Activated CD4-positive, alpha-beta T cell treated with anti-CD3 and anti-CD28 coated beads, Interleukin-2, amount 50 U/mL, for 16 hours (primary cell): ENCODE measurements at places on chromosomes 12 and 14.
A peak's percentile ranks its signal among the peaks of the same experiment; 100 is the strongest.

- no peak for DNase-seq
Measured at GRCh38 chr12:122827258-122827657, 8.0 kb upstream of the HIP1R start.

DNA sequence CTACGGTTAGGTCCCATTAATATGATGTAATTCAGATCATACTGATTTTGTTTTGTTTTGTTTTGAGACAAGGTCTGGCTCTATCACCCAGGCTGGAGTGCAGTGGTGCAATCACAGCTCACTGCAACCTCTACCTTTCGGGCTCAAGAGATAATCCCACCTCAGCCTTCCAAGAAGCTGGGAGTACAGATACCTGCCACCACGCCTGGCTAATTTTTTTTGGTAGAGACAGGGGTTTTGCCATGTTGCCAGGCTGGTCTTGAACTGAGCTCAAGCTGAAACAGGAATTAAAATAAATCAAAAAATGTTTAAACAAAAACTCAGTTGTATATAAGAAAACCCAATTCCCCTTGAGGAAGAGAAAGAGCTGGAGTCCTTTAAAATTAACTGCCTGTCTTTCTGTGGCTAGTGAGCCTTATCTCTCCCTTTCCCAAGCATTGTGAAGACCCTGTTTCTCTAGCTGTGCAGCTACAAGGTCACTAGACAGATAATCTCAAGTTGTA is 17.7 kb upstream of the ANAPC7 start:
- DNase-seq = no peak

- DNase-seq = peak; percentile 48
Measured at GRCh38 chr14:21965042-21965441, 291.4 kb upstream of the OR4E1 start.

GRCh38 chr12:107317751-107318555 is 224.6 kb upstream of the CRY1 start:
- DNase-seq = peak; percentile 75

GRCh38 chr12:48021485-48022179 is 17.4 kb upstream of the COL2A1 start:
- DNase-seq = no peak

GRCh38 chr14:100708425-100709288 is 18.0 kb upstream of the DLK1 start:
- no peak for DNase-seq

- DNase-seq = no peak
Measured at GRCh38 chr14:70879448-70879847, 27.8 kb upstream of the PCNX1 start.

- no peak for DNase-seq
Measured at GRCh38 chr12:56154246-56154771, 1.9 kb downstream of the MYL6B start.

DNA sequence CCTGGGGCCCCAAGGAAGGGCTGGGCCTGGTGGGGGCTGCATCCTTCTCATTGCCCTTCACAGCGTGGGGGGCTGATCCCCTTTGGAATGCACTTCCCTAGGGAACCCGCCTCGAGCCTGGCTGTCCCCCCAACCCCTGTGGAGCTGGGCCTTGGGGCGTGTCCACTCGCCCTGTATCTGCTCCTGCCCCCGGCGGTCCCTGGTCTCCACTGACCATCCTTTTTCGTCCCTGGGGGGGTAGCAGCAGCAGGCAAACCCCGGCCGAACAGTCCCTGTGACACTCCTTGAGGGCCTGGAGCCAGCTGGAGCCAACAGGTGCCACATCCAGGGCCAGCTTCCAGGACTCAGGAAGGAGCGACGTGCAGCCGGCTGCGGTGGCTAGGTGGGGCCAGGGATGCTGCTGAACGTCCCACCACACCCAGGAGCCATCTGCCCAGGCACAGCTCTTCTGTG is 9.4 kb upstream of the GPR132 start:
- DNase-seq = no peak

DNA sequence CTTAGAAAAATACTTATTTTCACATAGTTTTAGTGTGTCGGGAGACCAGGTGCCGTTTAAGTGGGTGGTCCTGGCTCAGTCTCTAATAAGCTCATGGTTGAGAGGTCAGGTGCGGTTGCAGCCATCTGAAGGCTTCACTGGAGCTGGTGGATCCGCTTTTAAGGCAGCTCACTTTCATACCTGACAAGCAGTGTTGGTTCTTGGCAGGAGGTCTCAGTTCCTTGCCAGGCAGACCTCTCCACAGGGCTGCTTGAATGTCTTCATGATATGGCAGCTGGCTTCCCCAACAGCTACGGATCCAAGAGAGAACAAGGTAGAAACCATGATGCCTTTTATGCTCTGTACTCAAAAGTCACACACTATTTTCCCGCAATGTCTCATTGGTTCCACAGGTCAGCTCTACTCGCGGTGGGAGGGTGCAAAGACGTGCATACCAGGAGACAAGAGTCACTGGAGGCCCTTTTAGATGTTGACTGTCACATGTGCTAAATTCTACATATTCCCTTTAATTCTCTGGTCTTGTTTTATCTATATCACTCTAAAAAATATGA is 8.0 kb upstream of the ZDHHC17 start:
- no peak for DNase-seq

GRCh38 chr14:60710494-60710893 is 13.7 kb downstream of the SIX4 start:
- no peak for DNase-seq

- DNase-seq = no peak
Measured at GRCh38 chr12:79935624-79936345, 888 bp upstream of the PPP1R12A start.

GRCh38 chr14:30410986-30411385 is 148.0 kb upstream of the G2E3 start:
- no peak for DNase-seq

DNA sequence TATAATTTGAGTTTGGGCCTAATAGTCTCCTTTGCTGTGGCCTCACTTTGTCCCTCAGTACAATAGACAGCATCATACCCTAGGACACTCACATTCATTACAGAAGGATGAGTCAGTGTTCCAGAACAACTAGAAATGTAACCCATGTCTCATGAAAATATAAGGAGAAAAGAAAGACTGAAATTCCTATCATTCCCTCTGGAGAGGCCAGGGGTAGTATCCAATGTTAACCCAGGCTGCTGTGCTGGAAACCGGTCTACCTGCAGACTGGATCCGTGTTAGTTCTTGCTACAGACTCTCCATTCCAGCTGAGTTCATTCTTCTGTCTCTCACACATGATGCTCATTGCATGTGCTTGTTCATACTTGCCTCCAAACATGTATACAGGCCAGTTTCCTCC is 75.8 kb upstream of the HOXC13 start:
- DNase-seq = no peak

DNA sequence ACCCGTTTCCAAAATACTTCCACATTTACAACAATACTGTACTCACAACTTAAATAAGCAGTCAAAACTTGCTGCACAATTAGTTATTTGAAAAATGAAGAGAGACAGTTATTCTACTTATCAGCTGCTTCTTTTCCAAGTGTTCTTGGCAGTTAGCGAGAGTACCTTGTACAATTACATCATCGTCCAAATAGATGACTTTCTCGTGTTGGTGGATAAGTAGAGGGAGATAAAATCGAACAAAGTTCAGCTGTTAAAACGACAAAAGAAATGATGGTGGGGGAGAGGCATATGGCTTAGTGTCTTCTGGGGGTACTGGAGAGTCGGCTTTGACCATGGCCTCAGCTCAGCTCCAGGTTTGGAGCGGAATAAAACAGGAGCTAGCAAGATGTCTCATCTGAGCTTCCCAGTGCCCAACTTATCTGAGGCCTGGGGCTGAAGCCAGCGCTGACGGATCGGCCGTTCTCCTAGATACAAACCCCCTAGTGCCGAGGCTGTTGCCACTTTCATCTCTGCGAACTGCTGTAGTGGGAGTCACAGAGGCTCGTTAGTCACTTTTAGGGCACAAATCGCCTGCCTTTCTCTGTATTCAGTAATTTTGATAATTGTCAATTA is 31.7 kb downstream of the TDG start:
- DNase-seq = no peak

GRCh38 chr12:130608132-130608531 is 108.0 kb downstream of the RIMBP2 start:
- DNase-seq = no peak

DNA sequence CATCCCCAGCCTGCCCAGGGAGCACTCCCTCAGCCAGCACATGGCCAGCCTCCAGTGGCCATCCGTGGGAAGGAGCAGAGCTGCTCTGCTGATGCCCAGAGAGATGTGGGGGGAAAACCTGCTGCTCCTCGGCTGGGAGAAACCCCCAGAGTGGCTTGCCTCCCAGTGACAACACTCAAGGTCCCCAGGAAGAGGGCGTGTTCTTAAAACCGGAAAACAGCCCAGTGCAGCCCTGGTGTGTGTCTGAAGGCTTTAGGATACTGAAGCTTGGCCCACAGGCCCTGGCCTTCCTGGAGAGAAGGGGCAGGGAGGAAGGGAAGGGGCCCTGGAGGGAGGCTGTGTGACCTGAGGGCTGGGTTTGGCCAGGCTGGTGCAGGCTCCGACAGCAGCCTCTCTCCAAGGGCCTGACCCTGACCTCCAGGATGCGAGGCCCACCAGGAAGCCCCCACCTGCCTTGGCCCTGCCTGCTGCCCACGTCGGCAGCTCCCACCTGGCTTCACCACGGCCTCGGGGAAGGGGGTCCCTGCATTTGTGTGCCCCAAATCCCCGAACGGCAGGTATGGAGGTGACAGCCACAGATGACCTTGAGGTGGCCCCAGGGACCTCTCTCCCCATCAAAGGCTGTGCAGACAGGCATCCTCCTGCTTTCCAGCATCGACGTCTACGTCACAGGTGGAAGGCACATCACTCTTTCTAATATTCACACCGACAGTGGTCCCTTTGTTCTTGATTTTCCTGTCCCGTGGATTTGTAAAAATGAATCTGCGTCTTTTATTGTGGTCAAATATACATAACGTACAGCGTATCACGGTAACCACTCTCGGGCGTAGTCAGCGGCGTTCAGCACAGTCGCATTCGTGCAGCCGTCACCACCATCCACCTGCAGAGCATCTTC is 190.0 kb upstream of the C14orf180 start:
- DNase-seq = peak; percentile 6

- DNase-seq = no peak
Measured at GRCh38 chr14:52020161-52020714, 30.9 kb downstream of the RTRAF start.

GRCh38 chr14:37253905-37254304 is 56.2 kb downstream of the MIPOL1 start:
- DNase-seq = no peak

DNA sequence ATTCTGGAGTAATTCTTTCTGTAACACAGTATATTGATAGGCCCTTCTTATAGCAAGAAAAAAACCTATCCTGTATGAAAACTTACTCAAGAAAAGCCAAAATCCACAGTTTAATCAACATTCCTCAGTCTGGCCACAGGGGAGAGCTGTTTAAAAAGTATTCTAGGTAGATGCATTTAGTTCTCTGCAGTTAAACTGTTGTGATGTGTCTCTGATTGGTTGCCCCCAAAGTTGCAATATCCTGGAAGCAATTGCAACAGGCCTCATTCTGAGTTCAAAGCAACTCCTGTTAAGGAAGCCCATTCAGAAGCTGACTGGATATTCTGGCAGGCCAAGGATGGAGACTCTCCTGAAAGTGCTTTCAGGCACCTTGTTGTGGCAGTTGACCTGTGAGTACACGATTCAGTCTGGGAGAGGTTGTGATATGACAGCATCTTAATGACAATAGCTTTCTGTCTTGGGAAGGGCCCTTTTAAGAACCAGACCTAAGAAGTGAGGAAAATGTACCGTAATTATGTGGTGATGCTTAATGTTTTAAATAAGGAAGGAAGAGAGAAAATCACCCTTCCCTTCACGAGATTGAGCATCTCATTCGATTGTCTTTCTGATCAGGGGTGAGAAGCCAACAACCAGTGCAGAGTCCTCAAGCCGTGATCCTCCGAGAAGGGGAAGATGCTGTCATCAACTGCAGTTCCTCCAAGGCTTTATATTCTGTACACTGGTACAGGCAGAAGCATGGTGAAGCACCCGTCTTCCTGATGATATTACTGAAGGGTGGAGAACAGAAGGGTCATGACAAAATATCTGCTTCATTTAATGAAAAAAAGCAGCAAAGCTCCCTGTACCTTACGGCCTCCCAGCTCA is 420.7 kb downstream of the DAD1 start:
- peak; percentile 39 for DNase-seq

- no peak for DNase-seq
Measured at GRCh38 chr12:26179826-26180225, 15.5 kb upstream of the SSPN start.

GRCh38 chr12:65934480-65935115 is 110.3 kb downstream of the HMGA2 start:
- DNase-seq = no peak

DNA sequence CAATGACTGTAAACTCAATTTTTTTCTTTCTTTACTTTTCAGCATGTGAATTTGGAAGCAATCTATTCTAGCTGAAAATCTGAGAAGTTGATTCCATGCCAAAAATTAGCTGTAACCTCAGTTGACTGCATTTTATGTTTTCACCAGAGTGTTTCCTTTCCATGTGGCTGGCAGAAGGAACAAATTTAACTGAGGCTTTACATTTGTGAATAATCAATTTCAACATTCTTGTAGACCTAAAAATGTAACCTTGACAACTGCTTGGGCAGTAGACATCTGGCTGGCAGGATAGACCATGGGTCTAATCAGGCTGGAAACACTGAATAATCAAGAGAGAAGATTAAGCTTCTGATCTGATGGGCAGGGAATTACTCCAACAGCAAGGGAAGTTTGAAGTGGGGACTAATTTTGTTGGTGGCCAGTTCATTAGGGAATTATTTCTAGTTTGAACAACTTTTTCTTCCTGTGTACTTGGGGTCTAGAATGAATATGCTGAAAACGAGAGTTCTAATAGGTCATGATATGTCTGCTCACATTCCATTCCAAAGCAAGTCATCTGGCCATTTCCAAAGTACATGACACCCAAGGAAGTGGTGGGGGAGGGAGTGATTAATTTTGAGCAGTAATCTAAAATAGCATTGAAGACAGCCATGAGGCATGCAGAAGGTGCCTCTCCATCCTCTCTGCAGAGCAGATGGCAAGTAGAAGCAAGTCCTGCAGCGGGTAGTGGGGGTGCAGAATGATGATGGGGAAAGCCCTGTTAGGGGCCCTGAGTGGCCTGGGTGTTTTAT is 68.2 kb downstream of the ATP23 start:
- no peak for DNase-seq

- DNase-seq = peak; percentile 38
Measured at GRCh38 chr12:128969480-128970055, 116.3 kb downstream of the GLT1D1 start.

GRCh38 chr14:88750413-88750812 is 42.3 kb downstream of the EML5 start:
- DNase-seq = no peak
